Foreskin fibroblast (primary cell): ENCODE measurements at places on chromosomes 11 and 22.
A peak's percentile ranks its signal among the peaks of the same experiment; 100 is the strongest.

GRCh38 chr11:113282898-113283437 is 31.4 kb upstream of the TTC12 start:
- DNase-seq, result no peak

- peak; percentile 43 for DNase-seq
These were observed 28.0 kb downstream of the OR5B17 start for GRCh38 chr11:58330861-58331260.

- DNase-seq, result peak; percentile 77
These were observed 24.2 kb downstream of the TSKU start for GRCh38 chr11:76807206-76807875.

DNA sequence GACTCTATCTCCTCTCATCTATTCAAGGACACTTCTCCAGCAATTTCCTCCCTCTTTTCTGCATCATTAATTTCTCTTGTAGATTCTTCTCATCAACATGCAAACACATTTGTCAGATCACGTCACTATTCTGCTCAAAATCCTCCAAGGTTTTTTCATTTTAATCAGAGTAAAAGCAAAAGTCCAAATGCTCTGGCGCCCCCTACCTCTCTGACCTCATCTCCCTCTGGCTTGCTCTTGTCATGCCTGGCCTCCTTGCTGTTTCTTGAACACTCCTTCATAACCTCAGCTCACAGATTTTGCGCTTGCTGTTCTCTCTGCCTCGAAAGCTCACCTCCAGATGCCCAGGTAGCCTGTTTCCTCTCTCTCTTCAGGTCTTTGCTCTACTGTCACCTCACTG is 22.4 kb downstream of the RTCB start:
- peak; percentile 50 for DNase-seq

GRCh38 chr11:121741351-121741760 is 288.6 kb upstream of the SORL1-AS1 start:
- peak; percentile 46 for DNase-seq

- DNase-seq, result no peak
These were observed 165.8 kb upstream of the SYT13 start for GRCh38 chr11:45451766-45452440.

GRCh38 chr11:19345519-19345847 is 104.7 kb upstream of the E2F8 start:
- DNase-seq, result peak; percentile 23
